Stimulated activated naive CD4-positive, alpha-beta T cell treated with Interleukin-2 at 50 U/mL for 16 hours (primary cell): ENCODE measurements at places on chromosomes 7 and 10.
A peak's percentile ranks its signal among the peaks of the same experiment; 100 is the strongest.

DNA sequence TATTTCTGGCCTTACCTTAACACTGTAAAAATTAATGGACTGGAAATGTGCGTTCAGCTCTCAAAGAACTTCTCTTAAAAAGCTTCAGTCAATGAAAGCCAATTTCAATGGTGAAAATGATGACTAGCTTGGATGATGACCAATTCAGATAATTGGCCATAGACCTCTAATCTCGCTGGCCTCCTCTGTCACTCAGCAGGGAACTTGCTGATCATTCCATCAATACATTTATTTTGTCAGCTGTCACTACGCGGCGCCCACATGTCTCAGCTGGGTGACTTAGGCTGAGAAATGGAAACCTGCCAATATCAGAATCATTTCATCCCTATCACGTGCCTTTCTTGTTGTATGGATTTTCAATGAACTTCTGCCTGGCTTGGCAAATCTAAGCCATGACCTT lies 673.0 kb upstream of the AUTS2 start:
- DNase-seq: no peak

DNA sequence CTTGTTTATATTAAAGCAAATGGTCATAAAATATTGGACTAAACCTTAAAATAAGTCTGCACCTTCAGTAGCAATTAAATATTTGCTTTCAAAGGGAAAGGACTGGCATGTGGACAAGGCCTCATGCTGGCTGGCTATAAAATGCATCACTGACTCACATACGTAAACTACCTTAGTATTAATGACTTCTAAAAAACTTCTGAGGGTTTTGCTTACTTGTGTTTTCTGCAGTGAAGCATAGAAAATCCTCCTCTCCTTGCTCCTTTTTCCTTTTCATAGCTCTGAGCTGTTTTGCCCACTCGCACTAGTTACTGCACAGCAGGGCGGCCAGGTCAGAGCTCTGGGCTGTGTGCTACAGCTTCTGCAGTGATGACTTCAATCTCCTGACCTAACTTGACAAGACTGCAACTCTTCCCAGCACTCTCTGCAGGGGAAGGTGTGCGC lies 82.3 kb downstream of the CUL2 start:
- no peak for DNase-seq

GRCh38 chr10:126561921-126562680 lies 108.4 kb downstream of the C10orf90 start:
- no peak for DNase-seq

DNA sequence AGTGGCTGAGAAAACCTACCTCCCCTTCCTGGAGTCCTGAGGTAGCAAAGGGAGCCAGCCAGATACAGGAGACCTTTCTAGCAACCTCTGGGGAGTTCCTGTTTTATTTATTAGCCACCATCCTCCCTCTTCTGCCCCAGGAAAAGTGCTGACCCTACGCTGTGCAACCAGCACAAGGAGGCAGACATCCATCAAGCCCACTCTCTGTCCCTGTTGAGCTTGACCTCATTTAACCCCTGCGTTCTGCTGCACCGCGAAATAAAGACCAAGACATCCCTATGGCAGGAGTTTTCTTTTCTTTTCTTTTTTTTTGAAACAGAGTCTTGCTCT lies 25.3 kb upstream of the ANKRD2 start:
- DNase-seq: no peak

DNA sequence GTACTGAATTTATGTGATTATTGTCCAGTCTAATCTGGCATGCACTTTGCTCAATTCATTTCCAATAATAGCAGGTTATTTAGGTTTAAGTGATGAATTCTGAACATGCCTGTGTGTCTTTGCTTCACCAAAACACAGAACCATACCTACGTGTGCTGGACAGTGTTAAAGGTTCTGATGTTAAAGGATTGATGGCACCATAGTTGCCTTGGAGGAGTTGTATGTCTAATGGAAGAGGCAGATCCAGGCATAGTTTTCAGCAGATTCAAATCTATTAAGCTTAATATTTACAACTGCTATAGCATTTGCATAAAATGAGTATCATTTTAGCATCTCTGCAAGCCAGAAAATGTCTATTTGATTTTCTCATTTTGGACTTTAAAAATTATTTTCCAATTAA lies 28.0 kb upstream of the UMAD1 start:
- no peak for DNase-seq

GRCh38 chr7:2870471-2870931 lies 26.4 kb upstream of the GNA12 start:
- DNase-seq: peak; percentile 21

- DNase-seq: peak; percentile 54
Measured at GRCh38 chr10:15168291-15168785, at the start of gene NMT2. TSS of gene NMT2 (minus strand) at chr10:15168693. CDS start at chr10:15168612, 81 bp downstream.

DNA sequence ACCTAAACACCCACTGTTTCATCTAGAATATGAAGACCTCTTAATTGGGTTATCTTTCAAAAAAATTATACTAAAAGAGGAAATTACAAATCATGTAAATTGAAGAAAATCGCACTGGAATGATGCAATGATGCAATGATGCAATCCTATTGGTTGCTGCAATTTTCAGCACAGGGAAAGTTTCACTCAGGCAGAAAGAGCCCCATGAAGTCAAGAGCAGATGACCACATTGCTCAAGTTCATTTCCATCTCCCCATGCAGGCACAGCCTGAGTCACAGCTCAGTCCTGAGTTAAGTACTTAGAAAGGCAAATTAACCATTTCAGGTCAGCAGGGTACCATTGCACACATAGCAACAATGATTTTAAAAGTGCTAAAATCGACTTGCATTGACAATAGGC lies 180.3 kb upstream of the MYO3A start:
- no peak for DNase-seq

DNA sequence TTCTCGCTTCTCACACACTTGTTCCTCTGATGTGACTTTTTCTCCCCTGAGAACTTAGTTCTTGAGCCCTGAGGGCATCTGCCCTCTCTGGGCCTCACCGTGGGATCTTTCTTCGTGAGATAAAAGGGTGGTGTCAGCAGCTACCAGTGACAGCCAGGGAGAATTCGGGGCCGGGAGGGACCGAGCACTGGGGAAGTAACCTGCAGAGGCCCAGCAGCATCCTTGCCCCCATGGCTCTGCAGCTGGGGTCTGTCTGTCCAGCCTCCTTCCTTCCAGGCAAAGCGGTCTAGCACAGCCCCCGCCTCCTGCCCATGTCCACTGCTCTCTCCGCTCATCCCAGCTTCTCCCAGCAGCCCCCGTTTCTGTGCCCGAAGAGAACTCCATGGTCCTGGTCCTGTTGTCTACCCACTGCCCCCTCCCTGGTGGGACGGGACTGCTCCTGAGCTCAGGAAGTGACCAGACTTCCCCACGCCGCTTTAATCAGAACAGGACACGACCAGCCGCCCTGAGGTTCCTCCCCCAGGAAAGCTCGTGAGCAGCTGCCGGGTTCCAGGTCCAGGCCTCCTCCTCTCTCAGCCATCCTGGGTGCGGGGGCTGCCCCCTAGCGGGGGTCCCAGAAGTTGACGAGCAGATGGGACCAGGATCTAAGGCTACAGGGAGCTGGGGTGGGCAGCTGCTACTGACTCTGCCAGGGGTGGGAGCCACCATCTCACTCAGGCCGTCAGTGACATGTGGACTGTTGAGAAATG lies 187.5 kb downstream of the WDR37 start:
- no peak for DNase-seq

DNA sequence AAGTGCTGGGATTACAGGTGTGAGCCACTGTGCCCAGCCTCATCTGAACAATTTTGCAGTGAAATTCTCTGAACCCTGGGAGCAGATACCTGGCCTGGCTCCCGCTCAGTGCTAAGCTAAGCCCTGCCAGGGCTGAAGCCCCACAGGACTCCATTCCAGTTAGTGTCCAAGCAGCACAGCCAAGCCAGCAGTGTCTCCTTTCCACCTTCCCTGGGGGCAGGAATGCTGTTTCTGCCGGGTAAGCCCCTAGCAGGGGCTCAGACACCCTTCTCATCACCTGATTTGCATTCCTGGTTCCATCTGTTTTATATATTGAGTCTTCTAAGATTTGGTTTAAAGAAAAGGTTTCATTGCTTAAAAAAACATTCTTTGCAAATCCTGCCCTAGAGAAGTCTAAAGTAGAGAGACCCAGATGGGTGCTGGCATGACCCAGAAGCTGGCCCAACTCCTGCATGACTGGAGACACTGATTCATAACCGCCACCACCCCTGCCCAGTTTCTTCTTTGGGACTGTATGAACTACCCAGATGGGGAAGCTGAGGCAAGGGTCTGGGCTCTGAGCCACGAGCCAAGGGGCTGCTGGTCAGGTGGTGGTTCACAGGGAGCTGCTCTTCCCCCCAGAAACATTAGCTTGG lies 14.0 kb downstream of the SLC13A4 start:
- no peak for DNase-seq

DNA sequence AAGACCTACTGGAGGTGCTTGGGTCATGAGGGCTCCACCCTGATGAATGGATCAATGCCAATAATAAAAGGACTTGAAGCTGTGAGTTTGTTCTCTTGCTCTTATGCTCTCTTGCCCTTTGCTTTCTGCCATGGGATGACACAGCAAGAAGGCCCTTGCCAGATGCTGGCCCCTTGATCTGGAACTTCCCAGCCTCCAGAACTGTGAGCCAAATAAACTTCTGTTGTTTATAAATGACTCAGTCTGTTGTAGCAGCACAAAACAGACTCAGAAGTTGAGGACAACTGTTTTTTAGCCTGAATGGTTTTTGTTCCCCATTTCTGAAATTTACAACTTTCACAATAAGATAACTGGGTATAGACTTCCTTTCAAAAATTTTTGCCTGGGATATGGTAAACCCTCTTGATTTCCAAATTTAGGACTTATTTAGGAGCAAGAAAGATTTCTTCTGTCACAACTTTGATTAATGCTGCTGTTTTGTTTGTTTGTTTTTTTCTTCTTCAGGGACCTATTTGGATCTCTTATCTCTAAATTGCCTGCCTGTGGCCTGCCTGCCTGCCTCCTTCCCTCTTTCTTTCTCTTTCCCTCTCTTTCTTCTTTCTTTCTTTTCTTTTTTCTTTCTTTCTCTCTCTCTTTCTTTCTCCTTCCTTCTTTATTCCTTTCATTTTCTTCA lies 12.1 kb downstream of the ENTPD1 start:
- DNase-seq: no peak

GRCh38 chr7:129258649-129259389 lies 34.0 kb downstream of the AHCYL2 start:
- DNase-seq: no peak

GRCh38 chr10:79392020-79392398 lies 44.7 kb downstream of the PPIF start:
- no peak for DNase-seq

GRCh38 chr7:55571511-55572377 lies 558 bp downstream of the VOPP1 start:
- peak; percentile 56 for DNase-seq

DNA sequence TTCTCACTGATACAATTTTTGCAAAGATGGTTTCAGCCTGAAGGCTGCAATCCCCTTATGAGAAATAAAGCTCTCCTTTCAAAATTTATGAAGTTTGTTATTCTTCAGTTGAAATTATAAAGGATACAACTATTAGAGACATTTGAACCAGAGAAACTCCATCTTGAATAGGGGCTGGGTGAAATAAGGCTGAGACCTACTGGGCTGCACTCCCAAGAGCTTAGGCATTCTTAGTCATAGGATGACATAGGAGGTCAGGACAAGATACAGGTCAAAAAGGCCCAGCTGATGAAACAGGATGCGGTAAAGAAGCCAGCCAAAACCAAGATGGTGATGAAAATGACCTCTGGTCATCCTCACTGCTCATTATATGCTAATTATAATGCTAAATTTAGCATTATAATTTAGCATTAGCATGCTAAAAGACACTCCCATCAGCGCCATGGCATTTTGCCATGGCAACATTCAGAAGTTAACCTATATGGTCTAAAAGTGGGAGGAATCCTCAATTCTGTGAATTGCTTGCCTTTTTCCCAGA lies 22.4 kb upstream of the IFIT1B start:
- no peak for DNase-seq

DNA sequence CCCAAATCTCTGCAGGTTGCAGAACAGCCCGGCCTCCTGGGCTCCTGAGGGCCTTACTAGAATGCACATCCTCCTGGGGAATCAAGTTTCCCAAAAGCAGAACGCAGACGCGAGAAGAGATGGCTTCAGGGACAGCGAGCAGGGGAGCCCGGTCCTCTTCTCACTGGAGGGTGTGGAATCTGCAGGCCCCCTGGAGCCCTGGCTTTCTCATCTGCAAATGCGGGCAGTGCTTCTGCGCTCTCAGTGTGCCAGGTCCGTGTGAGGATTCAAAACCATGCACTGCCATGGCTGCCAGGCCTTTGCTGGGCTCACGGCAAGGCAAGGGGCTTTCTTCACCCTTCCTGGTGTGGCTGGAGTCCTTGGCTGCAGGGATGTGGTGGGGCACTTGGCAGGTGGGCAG lies 330.9 kb upstream of the MKI67 start:
- no peak for DNase-seq

GRCh38 chr10:13347500-13348156 lies 465 bp downstream of the SEPHS1 start:
- peak; percentile 78 for DNase-seq

- peak; percentile 98 for DNase-seq
Measured at GRCh38 chr10:103918053-103918846, at the start of gene STN1. TSS of gene STN1 (minus strand) at chr10:103918184. CDS start at chr10:103917594, 590 bp downstream.

- DNase-seq: no peak
Measured at GRCh38 chr7:91838439-91838838, 42.1 kb downstream of the MTERF1 start.

- DNase-seq: no peak
Measured at GRCh38 chr10:71090801-71091200, 121.6 kb upstream of the UNC5B start.

- no peak for DNase-seq
Measured at GRCh38 chr7:143514995-143515735, 37.5 kb downstream of the TAS2R41 start.

DNA sequence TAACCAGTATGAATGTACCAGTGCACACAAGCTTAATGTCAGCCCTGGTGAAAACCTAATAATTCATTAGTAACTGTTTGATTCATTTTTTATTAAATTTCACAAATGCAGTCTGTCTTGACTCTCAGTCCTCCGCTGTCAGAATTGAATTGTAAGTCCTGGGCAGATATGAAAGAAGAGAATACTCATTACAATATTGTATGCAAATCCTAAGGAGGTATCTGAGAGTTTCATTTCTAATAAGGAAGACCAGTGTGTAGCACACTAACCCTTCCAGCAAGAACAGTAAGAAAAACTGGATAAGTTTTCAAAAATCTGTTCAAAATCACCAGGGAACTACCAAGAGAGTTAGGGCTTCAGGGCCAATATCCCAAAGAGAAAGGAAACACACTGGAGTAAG lies 652.1 kb downstream of the SUGCT start:
- DNase-seq: no peak

DNA sequence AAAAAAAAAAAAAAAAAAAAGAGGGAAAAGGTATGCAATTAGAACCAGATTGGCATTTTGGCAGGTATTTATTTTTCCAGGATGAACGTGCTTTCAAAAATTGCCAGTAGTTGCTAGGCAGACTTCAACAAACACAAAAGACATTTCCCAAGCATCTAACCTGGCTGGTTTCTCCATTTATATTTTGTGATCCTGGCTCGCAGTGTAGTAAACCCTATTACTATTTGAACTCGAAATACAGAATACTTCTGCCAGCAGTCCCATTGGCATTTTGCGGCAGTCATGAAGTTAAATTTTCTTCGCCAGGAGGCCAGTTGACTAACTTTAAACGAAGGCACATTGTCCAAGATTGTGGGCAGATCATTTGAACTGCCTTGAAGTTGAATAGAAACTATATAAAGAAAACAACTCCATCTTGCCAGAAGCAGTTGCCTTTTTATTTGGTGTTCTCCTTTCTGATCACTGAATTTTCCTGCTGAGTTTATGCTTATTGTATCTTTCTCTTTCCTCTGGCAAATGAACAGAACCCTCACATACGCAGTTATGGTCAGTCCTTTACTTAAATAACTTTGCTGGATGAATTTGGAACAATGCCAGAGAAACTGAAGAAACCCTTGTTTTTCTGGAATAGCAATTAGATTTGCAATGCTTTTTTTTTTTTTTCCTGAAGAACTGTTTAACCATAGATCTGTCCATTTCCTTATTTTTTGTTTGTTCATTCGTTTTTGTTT lies 132.9 kb downstream of the BICC1 start:
- no peak for DNase-seq
